Lower leg skin (tissue), 4 donors: ENCODE measurements at places on chromosomes 5 and 9.

- DNase-seq = no peak
These were observed 175.2 kb downstream of the PAX5 start for GRCh38 chr9:36858805-36859375.

DNA sequence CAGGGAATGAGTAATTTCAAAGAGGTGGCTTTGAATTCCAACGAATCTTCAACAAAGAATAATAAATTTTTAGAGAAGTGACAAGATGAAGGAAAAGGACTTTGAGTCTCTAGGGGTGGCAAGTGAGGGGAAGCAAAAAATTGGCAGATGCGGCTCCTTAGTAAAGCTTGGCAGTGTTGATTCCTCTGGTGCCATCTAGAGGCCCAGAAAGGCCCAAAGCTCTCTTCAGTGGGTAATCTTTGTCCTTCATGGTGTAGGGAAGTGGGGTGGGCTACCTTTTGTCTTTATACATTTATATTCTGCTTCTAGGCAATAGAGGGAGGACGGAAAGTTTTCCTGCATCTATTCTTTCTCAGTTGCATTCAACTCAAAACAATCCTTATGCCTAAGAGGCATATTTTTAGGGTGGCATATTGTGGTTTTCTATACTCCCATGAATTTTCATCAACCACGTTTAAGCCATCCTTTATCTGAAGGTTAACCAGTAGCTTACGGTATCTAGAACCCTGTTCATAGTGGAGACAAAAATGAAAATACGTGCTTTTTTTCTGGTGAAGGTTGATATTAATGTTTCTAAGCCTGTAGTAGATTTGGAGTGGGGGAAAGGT, 17.5 kb upstream of the ROPN1L start:
- DNase-seq = no peak

- DNase-seq = no peak
These were observed 36.4 kb upstream of the GAS1 start for GRCh38 chr9:86983620-86984259.

DNA sequence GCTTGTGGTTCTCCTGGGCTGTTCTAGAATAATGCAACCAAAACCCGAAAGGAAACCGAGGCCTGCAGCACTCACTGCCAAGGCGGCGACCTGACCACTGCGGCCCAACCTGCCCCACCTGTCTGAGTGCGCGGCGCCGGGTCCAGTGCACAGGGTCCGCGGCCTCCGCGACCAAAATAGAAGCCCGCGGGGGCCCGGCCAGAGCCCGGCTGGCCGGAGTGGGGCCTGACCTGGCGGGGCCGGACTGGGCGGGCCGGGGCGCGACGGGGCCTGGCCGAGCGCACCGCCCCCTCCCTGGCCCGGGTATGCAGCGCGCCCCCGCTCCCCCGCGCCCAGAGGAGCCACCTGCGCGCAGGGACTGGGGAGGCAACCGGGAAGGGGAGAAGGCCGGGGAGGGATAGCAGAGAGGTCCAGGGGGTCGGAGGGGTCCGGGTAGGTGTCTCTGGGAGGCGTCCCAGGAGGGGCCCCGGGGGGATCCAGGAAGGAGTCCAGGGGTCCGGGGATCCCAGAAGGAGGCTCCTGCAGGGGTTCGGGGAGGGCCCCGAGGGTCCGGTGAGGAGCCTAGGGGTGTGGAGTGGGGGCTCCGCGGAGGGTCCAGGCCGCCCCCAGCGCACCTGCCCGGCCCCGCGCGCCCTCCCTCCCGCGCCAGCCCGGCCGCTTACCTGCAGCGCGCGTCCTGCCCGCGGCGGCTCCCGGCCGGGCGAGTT, 503 bp downstream of the SEMA4D start:
- DNase-seq = no peak

DNA sequence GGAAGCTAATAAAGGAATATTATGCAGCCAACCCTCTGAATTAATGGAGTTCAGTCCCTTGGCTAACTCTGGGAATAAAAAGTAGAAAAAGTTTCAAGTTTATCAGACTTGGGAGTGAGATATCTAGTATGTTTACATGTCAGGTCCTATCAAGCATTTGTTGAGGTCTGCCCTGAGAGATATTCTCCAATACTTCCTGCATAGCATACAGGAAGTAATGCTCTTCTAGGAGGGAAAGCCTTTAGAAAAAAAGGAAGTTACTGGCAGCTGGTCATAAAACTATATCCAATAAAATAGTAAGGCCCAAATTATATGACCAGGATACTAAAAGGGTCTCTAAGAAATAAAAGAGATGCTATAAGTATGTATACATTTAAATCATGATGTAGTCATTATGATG, 594.1 kb upstream of the FTMT start:
- DNase-seq = no peak
